ENCODE measurements at places on chromosomes 6 and 20.

- DNase-seq = no peak
These were observed 32.6 kb downstream of the CLIC5 start for GRCh38 chr6:45983062-45983461.

GRCh38 chr6:142827369-142827768 is 117.6 kb downstream of the HIVEP2 start:
- DNase-seq = no peak

- DNase-seq = no peak
These were observed 29.4 kb upstream of the TPD52L1 start for GRCh38 chr6:125124049-125124669.

- DNase-seq = no peak
These were observed 1.7 kb upstream of the TREM1 start for GRCh38 chr6:41288030-41288753.

- no peak for DNase-seq
These were observed 426 bp downstream of the TRMT6 start for GRCh38 chr20:5949943-5950270.

DNA sequence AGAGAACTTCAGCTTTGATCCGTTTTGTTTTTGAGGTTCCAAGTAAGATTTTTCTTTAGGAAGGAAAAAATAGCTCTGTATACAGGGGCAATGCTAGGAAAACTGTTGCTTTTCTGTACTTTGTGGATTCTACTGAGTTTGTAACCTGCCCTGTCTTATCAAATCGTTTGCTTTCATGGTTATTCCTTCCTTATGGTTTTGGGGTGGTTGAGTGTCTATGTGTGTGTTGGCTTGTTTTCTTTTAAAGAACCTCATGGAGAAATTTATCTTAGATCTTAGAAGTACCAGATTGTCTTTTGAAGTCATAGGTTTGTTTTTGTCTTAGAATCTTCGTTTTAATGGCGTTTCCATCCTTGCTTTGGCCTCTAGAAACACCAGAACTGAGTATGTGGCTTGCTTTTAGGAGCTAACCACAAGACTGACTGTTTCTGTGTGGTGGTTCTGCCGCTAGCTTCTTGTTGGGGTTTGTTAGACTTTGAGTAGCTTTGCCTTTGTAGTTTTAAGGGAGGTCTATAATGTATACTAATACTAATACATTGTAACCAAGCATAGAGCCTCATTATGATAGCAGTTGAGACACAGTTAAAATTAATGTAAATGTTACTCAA is 86.8 kb downstream of the RPP40 start:
- no peak for DNase-seq

DNA sequence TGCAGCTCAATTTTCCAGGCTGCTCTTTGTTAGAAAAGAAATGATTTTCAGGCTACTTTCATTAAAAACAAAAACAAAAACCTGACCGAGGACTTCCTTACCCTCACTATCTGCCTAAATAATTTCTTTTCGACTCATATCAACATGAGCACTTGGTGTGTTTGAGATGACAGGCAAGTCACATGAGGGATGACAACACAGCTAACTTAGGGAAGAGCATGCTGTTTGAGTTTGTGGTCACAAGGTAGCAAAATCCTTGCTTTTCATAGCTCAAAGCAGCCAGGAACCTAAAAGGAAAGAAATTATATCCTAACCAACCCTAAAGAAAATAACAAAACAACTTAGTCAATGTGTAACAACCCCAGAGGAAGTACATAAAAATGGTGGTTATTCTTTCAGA is 459.5 kb downstream of the KIF16B start:
- no peak for DNase-seq

DNA sequence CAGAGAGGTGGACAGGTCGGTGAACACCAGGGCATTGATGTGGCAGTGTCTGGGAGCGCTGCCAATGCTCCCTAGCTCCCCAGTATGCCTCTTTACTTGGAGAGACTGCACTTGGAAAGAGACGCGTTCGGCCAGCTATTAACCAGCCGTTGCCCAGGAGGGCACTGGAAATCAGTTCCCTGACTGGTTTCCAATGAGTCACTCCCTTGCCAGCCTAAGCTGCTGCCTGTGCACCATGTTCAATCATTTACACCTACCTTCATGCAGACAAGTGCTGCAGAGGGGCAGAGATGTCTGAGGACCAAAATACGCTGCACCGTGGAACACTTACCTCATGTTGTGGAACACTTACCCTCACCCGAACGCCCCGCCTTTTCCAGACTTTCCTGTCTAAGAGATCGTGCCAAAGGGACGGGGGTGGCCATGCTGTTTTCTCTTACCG is 151.6 kb downstream of the SOBP start:
- peak; percentile 19 for DNase-seq

GRCh38 chr6:108883172-108883571 is 35.0 kb downstream of the ARMC2 start:
- no peak for DNase-seq

GRCh38 chr6:133203344-133203697 is 37.8 kb upstream of the EYA4 start:
- DNase-seq = no peak

DNA sequence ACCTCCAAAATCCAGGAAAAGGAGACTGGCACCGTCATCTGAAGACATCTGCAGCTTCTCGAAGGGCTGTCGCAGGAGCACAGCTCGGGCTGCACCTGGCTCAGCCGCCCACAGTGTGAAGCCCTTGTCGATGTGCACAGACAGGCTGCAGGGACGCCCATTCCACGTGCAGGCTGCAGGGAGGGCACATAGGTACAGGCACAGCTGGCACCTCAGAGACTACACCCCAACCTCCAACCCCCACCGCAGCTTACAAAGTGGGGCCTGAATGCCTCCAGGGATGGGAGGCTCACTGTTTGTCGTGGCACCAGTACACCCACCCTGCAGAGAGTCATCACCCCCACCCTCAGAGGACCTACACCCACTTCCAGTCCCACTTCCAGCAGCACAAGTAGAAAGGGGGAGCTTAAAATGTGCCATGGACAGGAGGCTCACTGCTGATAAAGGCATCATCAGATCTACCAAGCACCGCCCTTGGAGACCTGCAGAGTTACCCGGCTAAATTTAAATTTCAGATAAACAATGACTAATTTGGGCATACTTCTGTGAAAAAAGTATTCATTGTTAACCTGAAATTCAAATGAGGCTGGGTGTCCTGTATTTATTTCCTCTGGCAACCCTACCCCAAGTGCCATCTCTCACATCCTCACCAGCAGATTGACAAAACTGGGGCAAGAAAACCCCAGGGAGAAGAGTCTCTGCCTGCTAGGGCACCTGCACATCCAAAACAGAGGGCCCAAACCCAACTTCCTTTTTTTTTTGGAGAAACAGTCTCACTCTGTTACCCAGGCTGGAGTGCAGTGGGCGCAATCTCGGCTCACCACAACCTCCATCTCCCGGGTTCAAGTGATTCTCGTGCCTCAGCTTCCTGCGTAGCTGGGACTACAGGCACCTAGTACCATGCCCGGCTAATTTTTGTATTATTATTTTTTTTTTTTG is 7.7 kb upstream of the CDK5RAP1 start:
- no peak for DNase-seq

- DNase-seq = no peak
These were observed 12.2 kb upstream of the PRND start for GRCh38 chr20:4709261-4710105.

DNA sequence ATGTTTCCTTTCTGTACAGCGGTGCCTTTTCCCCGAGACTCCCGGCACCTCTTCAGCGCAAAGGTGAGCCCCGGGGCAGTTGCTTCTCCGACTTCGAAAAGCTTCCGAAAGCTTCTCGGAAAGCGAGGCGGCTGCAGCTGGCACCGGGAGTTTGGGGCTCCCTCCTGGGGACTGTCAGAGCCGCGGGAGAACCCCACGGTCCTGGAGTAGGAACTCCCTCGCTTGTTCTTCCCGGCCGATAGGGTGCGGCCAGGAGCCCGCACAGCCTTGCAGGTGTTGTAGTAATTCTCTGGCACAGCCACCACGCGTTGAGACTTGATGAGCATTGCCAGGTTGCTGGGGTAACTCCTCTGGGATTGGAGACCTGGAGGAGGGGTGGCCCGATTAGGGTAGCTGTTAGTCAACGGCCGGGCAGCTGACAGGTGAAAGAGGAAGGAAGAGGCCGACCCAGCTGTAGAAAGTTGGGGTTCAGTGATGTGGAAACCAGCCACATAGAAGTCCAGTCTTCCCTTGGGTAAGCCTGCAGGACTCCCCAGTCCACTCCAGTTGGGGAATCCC is 721 bp downstream of the KDM1B start:
- DNase-seq = peak; percentile 20

- DNase-seq = no peak
These were observed 8.3 kb upstream of the TNXB start for GRCh38 chr6:32117461-32117860.

DNA sequence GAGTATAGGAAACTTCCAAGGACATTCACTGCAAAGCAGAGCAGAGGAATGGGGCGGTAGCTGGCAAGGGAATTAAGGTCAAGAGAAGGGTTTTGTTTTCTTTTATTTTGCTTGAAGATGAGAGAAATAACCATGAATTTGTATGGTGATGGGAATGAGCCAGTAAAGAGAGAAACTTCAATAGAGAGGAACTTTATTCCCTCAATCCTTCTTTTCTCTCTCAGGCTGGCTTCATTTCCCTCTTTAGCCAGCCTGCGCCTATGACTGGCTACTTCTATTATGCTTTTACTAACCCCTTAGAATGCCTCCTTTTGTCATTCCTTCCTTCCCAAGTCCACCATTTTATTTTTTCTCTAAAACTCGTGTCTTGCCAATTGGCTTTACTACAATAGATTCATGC is 101.4 kb upstream of the CEP85L start:
- no peak for DNase-seq

All from amygdala (tissue), 56 donors.